ENCODE measurements at places on chromosomes 11 and 22.

- DNase-seq, result no peak
These were observed 2.3 kb downstream of the TUBGCP6 start for GRCh38 chr22:50242406-50242949.

- no peak for DNase-seq
These were observed 13.4 kb downstream of the C11orf24 start for GRCh38 chr11:68258363-68258765.

DNA sequence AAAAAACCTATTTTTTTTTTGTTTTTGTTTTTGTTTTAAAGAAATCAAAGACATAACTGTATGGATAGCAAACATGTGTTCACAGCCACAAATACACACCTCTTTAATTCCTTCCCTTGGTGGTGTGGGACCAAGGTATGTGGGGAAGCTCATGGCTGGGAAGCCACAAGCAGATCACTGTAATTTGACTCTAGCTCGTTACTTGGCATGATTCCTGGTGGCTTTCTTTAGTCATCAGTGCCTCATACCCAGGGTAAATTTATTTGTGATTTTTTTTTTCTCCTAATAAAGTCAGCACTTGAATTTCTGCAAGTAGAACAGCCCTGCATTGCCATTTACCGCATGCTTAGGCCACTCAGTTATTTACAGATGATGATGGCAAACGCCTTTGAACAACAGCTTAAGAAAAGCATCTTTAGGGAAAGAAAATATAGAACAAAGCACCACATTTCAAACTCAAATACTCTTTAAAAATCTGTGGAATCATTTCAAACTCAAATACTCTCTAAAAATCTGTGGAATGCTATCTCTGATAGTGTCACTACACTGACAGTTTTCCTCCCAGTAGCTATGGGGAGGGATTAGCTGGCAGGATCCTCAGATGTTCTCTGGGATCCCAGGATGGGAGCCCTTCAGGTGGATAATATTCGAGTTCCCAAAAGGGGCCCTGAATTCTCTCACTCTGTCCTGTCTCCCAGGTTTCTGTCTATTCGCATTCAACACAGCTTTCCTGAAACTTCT is 687.2 kb downstream of the OPCML start:
- no peak for DNase-seq

DNA sequence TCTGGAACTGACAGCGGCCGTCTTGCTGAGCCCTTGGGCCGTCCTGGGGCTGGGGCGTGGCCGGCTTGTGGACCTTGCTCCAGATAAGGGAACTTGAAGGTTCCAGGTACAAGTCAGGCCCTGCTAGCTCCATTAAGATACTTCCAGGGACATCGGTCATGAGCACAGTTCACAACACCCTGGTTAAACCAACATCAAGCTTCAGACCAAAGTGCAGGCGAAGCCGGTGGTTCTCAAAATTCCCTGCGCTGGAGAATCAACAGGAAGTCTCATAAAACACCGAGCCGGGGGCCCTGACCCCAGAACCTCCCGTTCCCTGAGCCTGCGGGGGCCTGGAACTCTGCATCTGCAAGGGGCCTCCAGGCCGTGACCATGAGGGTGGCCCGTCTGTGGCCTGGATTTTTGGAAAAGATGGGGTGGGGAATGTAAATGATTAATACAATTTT is 1043.8 kb downstream of the BRD1 start:
- no peak for DNase-seq

DNA sequence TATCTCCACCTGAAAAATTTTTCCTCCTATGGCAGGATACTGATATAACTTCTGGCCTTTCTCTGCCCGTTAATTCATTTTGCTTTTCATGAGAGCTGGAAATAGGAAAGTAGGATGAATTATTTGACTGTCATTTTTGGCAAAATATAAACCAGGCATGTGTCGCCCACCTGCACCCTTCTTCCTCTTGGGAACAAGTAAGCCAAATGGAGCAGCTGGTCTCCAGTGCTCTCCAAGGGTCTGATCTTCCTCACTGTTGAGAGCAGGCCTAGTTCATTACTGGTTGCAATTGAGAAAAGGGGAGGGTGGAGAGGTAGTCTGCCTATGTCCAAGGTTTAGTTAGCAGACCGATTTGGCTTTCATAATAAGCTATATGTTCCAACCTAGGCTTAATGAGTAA is 582.2 kb downstream of the DLG2 start:
- no peak for DNase-seq

DNA sequence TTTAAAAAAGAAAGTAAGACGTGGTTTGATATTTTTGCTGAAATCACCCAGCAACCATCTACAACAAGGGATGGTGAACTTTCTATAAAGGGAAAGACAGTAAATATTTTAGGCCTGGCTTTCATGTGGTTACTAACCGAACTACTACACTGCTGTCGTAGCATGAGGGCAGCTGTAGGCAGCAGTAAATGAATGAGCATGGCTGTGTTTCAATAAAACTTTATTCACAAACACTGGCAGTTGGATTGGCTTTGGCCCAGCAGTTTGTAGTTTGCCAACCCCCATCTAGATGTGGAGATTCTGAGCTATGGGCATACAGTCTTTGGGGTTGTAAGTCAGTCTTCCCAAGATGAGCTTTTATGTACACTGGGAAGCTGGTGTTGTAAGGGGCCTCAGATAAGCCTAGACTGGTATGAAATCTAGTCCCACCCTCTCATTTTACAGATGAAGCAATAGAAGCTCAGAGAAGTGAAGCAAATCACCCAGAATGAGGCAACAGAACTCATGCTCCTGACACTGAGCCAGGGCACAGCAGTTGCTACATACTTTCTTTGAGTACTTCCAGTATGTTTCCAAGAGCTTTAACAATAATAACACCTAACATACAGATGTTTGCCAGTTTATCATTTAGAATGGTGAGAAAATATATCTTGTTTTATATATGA is 204.4 kb downstream of the ADAMTS15 start:
- peak; percentile 71 for DNase-seq

DNA sequence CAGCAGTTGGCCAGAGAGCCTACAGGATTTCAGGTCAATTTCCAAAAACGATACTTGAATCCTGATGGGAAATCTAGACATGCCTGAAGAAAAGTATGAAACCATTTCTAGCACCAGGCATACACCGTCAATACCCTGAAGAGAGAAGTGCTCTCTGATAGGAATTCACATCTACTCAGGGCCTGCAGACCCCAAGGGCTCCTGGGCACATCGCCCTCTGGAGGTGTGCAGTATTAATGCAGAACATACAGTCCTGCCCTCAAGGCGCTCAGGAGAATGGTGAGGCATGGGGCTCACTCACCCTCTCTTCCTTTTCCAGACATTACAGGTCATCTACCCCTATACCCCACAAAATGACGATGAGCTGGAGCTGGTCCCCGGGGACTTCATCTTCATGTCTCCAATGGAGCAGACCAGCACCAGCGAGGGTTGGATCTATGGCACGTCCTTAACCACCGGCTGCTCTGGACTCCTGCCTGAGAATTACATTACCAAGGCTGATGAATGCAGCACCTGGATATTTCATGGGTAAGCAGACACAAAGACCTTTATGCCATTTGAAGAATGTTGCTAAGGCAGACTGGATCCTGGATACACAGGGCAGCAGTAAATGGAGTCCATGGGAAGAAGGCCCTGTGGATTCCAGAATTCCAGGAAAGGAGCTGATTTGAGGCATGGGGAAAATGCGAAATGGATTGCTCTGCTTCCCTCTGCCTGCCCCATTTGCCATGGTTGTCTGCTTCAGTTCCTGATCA is 49.3 kb upstream of the CRTAM start:
- DNase-seq, result no peak

Data from sciatic nerve (tissue), 2 donors.